Activated T-cell treated with anti-CD3 and anti-CD28 coated beads, Interleukin-2, amount 50 U/mL, for 4 hours (primary cell): ENCODE measurements at places on chromosomes 1 and 21.

GRCh38 chr1:224106568-224107281 is 7.2 kb upstream of the FBXO28 start:
- no peak for DNase-seq

DNA sequence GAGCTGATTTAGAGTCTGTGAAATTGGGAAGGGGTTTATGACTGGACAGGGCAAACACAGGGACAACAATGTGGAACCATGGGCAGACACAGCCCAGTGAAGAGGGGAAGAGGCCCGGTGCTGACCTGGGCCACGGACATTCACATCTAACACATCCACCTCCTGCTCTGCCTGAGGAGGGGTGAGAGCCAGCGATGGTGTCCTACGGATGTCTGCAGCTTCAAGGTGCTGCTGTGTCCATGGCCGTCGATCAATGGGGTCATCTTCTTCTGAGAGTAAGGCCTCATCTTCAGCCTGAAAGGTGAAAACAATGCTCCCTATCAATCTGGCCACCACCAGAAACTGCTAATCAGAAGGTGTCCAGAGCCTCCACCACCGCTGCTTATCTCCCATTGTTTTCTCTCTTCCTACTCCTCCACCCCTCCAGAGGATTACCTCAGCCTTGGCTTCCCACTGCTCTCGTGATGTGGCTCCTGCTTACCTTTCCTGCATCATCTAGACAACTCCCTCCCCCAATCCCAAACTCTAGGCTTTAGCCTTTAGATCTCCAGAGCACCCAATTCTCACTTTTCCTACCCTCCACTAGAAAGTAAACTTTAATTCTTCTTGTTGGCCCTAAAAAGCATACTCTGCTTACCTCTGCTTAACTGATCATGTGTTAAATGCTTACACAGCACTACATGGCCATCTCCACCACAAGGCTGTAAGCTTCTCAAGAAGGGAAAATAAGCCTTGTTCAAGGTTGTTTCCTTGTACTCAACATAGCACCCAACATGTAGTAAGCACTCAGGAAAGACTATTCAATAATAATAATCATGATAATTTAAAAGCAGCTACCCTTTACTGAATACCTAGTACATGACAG is 24.0 kb upstream of the ADAM30 start:
- DNase-seq, result no peak

DNA sequence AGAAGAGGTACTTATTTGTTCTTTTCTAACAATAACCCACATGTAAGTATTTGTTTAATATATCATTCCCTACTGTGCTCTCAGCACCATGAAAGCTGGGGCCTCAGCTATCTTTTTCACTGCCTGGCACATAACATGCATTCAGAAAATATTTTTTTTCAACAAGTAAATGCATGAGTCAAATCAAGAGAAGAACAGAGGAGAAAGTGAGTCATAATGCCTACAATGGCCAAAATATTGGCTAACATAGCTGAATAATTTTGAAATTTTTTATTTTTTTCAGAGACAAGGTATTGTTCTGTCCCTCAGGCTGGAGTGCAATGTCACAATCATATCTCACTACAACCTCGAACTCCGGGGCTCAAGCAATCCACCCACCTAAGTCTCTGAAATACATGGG is 252.2 kb upstream of the ADAMTS5 start:
- DNase-seq, result no peak

- DNase-seq, result no peak
Observed at GRCh38 chr1:25832336-25833037, 12.7 kb downstream of the MTFR1L start.

- no peak for DNase-seq
Observed at GRCh38 chr1:53270107-53270506, 31.8 kb upstream of the MAGOH start.

GRCh38 chr1:231242516-231243198 is 1.6 kb downstream of the GNPAT start:
- no peak for DNase-seq

- DNase-seq, result no peak
Observed at GRCh38 chr1:110671361-110671760, 3.4 kb downstream of the KCNA3 start.

DNA sequence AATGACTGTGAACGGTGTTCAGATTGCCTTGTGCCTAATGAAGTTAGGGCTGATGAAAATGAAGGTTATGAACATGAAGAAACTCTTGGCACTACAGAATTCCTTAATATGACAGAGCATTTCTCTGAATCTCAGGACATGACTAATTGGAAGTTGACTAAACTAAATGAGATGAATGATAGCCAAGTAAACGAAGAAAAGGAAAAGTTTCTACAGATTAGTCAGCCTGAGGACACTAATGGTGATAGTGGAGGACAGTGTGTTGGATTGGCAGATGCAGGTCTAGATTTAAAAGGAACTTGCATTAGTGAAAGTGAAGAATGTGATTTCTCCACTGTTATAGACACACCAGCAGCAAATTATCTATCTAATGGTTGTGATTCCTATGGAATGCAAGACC is 96.6 kb downstream of the ZFYVE9 start:
- no peak for DNase-seq

DNA sequence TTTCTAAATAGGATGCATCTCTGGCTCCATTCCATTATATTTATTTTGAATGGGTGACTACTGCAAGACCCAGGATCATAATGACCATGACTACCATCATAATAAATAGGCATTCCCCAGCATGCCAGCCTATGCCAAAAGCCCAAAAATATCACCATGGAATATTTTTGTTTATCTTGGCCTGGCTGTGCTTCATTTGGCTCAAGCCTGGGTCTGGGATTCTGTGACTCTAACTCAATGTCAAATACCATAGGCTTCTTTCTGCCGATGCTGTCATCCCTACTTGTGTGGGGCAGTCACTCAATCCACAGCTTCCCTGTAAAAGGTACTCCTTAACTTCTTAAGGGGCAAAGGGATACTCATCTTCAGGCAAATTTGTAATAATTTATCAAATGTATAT is 66.6 kb downstream of the DIRAS3 start:
- no peak for DNase-seq

- no peak for DNase-seq
Observed at GRCh38 chr1:224432672-224433040, 1.9 kb downstream of the WDR26 start.

DNA sequence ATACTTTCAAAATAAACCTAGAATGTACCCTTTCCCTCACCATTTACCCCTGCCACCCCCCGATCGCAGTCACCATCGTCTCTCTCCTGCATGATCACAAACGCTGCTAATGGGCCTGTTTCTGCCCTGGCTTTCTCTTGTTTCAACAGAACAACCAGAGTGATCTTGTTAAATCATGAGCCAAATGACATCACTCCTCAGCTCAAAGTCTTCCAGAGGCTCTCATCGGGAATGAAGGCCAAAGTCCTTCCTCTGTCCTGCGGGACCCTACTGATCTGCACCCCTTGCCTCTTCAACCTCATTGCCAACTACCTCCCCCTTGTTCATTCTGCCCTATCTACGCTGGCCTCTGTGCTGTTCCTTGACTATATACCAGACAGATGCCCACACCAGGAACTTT is 39.4 kb upstream of the PTGFRN start:
- DNase-seq, result no peak

- no peak for DNase-seq
Observed at GRCh38 chr1:7538849-7539768, 232.0 kb upstream of the VAMP3 start.

- DNase-seq, result peak; percentile 73
Observed at GRCh38 chr1:167555971-167556714, 2.6 kb upstream of the CREG1 start.

DNA sequence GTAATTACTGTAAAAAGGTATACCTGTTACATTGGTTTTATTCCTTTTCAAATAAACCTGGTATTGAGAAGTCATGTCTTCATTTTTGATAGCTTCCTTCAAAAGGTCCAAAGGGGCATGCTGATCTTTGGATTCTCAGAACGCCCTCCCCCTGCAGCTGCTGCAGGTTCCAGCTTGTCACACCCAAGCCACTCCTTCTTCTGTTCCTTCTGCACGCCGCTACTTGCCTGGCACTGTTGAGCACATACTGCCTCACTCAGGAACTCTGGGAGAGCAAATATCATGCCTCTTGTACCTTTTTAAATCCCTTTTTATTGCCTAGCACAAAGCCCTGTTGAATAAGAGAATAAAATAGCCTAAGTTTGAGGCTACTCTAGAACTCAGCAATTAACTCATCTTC is 136.9 kb downstream of the BARHL2 start:
- no peak for DNase-seq

DNA sequence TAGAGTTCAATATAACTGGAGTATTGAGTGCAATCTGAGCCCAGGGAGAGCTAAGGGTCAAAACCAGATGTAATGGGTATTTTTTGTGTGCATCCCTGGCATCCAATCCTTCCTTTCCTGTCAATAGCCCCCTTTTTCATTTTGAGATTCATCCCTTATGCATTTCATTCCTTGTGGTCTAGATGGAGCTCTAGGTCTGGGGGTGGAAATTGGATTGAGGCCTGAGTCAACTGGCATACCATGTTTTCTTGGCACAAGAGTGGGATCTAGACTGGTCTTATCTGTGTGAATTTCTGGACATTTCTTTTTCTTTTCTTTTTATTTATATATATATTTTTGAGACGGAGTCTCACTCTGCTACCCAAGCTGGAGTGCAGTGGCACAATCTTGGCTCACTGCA is 67.3 kb upstream of the RAB3GAP2 start:
- no peak for DNase-seq

DNA sequence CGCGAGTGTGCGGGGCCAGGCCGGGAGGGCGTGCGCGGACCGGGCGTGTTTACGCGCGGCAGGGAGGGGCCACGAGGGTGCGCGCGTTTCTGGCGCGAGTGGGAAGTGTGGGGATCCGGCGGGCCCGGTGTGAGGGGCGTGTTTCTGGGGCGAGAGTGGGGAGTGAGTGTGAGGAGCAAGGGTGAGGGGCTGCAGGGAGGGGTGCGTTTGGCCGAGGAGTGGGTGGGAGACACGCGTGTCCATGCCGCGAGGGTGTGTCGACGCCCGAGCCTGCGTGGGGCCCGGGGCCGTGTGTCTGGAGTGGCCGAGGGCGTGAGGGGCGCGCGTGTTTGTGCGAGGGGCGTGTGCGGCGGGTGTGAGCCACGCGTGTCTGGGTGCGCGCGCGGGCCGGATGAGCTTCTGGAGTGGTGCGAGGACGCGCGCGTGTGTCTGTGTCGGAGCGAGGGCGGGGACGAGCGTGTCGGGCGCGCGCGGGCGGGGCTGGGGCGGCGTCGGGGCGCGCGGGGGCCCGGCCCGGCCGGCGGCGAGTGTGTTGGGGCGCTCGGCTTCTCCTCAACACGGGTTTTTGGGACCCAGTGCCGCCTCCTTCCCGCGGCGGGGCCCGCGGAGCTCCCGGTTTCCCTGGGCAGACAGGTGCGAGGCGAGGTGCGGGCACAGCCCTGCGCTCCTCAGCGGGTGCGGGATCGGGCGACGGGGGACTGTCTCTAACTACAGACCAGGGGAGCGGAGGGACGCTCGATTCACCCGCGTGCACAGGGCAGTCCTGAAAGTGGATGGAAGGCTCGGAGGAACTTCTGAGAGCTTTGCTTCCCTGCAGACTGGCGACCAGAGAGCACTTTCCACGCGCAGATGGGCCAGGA is 65.8 kb upstream of the VAMP3 start:
- peak; percentile 23 for DNase-seq

DNA sequence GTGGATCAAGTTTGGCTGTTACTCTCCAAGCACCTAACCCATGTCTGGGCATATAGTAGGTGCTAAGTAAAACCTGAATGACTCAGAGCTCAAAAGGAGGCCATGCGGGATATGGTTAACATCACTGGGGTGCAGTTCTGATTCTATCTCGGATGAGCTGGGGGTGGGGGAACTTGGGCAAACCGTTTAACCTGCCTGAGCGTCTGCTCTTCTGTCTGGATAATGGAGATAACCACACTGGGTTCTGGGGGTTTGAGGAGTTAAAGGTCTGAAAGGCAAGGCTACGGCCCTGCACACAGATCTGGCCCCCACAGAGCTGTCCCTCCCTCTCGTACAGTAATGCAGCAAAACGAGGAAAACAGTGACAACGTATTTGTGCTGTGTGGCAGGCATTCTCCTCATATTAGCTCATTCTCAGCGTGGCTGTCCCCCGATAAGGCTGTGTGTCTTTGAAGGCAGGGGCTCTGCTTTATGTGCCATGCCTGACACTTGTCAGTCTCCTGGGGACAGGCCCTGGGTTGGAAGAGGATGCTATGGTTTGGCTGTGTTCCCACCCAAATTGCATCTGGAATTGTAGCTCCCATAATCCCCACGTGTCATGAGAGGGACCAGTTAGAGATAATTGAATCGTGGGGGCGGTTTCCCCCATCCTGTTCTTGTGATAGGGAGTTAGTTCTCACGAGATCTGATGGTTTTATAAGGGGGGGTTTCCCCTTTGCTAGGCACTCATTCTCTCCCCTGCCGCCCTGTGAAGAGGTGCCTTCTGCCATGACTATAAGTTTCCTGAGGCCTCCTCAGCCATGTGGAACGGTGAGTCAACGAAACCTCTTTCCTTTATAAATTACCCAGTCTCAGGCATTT is 6.8 kb upstream of the ALDH4A1 start:
- DNase-seq, result no peak

DNA sequence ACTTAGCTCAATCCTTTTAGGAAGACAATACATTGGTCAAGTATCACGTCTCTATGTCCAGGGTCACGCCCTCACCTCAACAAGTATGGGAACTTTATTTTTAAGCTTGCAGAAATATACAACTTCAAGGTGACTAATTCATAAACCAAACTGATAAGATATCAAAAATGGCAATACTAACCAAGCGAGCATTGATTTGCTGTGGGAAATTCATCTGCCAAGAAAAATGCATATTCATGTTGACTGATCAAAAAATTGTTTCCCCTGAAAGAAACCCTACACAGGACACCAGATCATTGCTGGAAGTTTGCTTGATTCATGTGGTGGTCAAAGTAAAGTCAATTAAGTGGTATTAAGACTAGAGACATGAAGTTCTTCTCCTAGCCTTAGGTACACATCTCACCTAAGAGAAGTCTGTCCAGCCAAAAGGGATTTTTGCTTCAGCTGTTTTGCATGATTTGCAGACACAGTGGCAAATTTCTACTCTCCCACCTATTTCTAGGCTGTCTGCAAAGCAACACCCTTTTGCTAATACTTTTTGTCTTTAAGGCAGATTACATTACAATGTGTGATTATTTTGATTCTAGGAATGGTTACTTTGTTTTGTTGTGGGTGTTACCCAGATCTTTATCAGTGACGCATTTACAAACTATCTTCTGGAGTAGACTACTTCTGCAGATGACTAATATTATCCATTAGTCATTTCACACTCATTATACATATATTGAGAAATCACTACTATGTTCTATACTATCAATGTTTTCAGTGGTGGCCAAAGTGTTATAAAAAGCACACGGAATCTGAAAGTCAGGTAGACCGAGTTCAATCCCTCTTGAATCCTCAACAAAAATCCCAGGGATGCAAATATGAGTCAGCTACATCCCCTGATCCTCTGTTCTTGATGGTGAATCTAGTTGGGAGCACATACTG is 12.4 kb downstream of the SAMSN1 start:
- DNase-seq, result peak; percentile 20

DNA sequence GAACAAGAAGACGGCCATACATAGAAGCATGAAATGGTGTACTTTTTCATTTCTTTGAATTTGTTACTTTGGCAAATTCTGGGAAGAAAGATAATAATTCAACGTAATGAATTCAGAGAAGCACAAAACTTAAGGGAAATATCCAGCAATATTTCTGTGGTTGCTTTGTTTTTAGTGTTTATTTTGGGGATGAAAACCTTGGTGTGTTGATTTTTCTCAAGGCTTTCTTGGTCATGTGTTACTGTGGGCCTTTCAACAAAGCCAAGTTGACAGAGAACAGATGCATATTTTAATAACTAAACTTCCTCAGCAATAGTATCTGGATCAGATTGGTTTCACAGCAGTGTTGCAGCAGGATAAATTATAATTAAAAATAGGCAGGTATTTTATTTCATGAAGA is 273.5 kb downstream of the GPR52 start:
- no peak for DNase-seq

- DNase-seq, result no peak
Observed at GRCh38 chr1:198424441-198424840, 116.0 kb downstream of the ATP6V1G3 start.
